ENCODE measurements at places on chromosomes 3 and 15. TPM values are rescaled to one million over a fixed set of nuclear protein-coding genes. Genes with fewer than 3 reads are reported as not detected.
A peak's percentile ranks its signal among the peaks of the same experiment; 100 is the strongest.

DNA sequence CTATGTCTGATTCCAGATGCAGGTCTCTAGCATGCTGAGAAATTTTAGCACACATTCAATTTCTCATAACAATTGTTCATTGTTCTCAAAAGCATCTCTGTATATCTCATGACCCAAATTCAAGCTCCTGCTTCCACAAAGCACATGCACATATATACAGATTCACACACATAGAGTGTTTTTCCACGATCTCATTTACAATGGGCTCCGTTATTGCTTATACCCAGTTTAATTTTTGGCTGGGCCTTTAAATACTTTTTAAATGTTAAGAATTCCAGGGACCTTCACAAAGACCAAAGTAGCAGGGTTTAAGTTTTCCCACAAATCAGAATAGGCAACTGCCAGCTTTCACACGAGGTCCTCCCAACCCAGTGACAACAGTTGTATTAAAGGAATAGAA lies 333.5 kb upstream of the SEMA6D start:
- no peak overlapping the region for H3K4me3 ChIP-seq
- no peak overlapping the region for H3K27ac ChIP-seq
- no peaks in the 10 kb centered on the region for H3K36me3 ChIP-seq
- H3K4me1 ChIP-seq, result no peaks in the 10 kb centered on the region
- DNase-seq, result no peak

- no peak overlapping the region for H3K4me3 ChIP-seq
- no peaks in the 10 kb centered on the region for H3K36me3 ChIP-seq
- peaks cover 13% of the 10 kb centered on the region for H3K27me3 ChIP-seq
- no peak overlapping the region for H3K27ac ChIP-seq
These were observed 72.6 kb upstream of the SLC6A6 start for GRCh38 chr3:14329842-14330241.

DNA sequence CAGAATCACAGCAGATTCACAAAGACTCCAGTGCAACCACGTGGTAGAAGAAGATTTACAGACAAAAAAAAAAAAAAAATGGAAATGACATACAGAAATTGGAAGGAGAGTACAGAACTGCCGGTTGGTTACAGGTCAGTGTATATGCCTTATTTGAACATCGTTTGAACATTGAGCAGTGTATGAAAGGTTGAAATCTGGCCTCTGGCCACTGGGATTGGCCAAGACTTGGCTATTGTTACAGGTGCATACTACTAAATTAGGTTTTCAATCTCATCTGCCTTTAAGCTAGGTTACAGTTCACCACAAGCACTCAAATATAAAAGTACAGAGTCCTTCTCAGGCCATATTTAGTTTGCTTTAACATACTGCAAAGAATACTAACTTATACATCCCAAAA lies 59.8 kb downstream of the THBS1 start:
- DNase-seq, result no peak
- no peak overlapping the region for H3K4me3 ChIP-seq
- H3K27me3 ChIP-seq, result peaks cover 10% of the 10 kb centered on the region
- H3K36me3 ChIP-seq, result peaks cover 6% of the 10 kb centered on the region
- peaks cover 16% of the 10 kb centered on the region for H3K4me1 ChIP-seq

GRCh38 chr3:16124636-16125035 lies 49.8 kb upstream of the GALNT15 start:
- H3K27me3 ChIP-seq, result no peaks in the 10 kb centered on the region
- DNase-seq, result no peak
- H3K36me3 ChIP-seq, result no peaks in the 10 kb centered on the region

GRCh38 chr15:60358935-60359682 lies 38.7 kb downstream of the ANXA2 start:
- H3K4me3 ChIP-seq, result no peak overlapping the region
- H3K27me3 ChIP-seq, result no peaks in the 10 kb centered on the region
- peaks cover 21% of the 10 kb centered on the region for H3K4me1 ChIP-seq
- DNase-seq, result no peak
- H3K27ac ChIP-seq, result no peak overlapping the region

GRCh38 chr3:136954251-136954650 lies 3.5 kb upstream of the IL20RB start:
- DNase-seq, result no peak
- H3K27me3 ChIP-seq, result no peaks in the 10 kb centered on the region
- H3K4me3 ChIP-seq, result no peak overlapping the region
- no peak overlapping the region for H3K27ac ChIP-seq
- H3K36me3 ChIP-seq, result peaks cover 2% of the 10 kb centered on the region
- peaks cover 4% of the 10 kb centered on the region for H3K4me1 ChIP-seq

DNA sequence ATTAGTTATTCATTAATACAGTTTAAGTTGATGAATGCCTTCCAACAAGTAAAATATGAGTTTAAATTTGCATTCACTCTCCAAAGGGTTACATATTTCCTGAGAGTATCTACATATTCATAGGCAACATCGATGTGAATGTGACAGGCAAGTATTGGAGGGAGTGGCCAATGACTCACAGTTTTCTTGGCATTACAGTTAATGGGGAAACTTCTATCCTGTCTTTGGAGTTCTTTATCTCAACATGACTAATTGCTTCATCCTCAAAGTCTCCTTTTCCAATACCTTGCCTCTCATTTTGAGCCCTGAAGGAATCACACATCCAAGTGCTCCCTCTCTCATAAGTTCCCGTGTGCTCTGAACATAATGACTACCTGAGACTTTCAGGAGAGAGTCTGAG lies 439.7 kb upstream of the FRG2C start:
- DNase-seq, result no peak
- no peaks in the 10 kb centered on the region for H3K27me3 ChIP-seq
- H3K4me3 ChIP-seq, result no peak overlapping the region
- H3K36me3 ChIP-seq, result no peaks in the 10 kb centered on the region
- H3K4me1 ChIP-seq, result no peaks in the 10 kb centered on the region

DNA sequence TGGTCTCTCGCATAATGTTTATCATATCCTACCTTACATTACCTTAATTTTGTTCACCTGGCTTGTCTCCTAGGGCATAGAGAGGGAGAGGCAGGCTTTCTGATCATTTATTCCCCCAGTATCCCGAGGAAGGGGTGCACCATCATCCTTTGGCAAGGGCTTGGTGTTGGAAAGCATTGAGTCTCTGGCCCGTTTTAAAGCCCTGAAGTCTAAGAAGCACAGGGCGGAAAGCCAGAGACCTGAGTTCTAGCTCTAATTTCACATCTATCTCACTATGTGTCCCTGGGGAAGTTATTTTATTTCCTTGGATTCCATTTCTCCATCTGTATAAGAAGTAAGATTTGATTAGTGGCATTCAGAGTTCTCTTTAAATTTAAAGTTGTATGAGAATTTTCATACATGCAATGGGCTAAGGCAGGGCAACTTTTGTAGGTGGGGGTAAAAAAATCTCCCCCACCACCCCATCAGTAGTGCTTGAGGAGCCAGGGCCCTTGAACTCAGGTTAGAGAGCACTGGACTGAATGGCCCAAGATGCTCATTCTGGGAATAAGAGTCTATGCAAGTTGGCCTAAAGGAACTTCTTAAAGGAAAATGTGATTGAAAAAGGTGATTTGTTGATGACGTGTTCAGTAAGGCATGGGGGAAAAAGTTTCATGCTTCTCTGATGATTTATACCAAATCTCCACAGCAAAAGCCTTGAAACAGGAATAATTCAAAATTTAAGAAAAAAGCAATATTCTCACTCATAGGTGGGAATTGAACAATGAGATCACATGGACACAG lies 10.1 kb downstream of the TMC3 start:
- no peak for DNase-seq
- H3K27me3 ChIP-seq, result no peaks in the 10 kb centered on the region
- no peak overlapping the region for H3K27ac ChIP-seq
- H3K4me3 ChIP-seq, result no peak overlapping the region

- H3K27me3 ChIP-seq, result peaks cover 4% of the 10 kb centered on the region
- no peak overlapping the region for H3K4me3 ChIP-seq
- no peak overlapping the region for H3K27ac ChIP-seq
- H3K4me1 ChIP-seq, result peaks cover 14% of the 10 kb centered on the region
These were observed 26.8 kb downstream of the MAGEF1 start for GRCh38 chr3:184685055-184685454.

DNA sequence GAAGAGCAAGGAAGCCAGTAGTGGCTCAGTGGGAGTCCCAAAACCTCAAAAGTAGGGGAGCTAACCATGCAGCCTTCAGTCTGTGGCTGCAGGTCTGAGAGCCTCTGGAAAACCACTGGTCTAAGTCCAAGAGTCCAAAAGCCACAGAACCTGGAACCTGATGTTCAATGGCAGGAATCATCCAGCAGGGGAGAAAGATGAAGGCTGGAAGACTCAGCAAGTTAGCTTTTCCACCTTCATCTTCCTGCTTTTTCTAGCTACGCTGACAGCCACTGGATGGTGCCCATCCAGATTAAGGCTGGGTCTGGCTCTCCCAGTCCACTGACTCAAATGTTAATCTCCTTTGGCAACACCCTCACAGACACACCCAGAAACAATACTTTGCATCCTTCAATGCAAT lies 626.3 kb downstream of the NAALADL2 start:
- no peaks in the 10 kb centered on the region for H3K27me3 ChIP-seq
- H3K4me1 ChIP-seq, result no peaks in the 10 kb centered on the region
- no peak overlapping the region for H3K27ac ChIP-seq
- no peaks in the 10 kb centered on the region for H3K36me3 ChIP-seq

GRCh38 chr3:141399200-141399599 lies 30.9 kb downstream of the ZBTB38 start:
- no peaks in the 10 kb centered on the region for H3K27me3 ChIP-seq
- no peak for DNase-seq
- peaks cover 11% of the 10 kb centered on the region for H3K36me3 ChIP-seq
- H3K4me1 ChIP-seq, result peaks cover 25% of the 10 kb centered on the region

DNA sequence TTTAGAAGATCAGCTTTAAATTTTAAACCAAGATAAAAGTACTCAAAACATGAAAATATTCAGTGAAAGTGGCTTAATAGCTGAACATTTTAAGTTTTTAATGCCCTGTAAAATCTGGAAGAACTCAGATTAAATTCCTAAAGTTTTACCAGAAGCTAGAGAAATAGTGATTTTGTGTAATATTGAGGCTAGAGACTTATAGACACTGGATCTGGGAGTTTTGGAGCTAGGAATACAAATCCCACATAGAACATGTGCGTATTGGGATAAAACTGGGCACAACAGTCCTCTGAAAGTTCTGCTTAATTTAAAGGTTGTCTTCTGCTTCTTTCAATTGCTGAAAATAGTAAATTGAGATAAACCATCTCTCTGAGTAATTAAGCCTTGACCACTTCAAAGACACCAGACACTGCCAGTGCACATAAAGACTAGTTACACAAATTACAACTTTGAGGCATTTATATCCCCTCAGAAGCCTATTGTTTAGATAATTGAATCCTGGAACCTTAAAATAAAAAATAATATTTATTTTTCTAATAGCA lies 1382.5 kb downstream of the OTOL1 start:
- H3K36me3 ChIP-seq, result no peaks in the 10 kb centered on the region
- H3K27ac ChIP-seq, result no peak overlapping the region

DNA sequence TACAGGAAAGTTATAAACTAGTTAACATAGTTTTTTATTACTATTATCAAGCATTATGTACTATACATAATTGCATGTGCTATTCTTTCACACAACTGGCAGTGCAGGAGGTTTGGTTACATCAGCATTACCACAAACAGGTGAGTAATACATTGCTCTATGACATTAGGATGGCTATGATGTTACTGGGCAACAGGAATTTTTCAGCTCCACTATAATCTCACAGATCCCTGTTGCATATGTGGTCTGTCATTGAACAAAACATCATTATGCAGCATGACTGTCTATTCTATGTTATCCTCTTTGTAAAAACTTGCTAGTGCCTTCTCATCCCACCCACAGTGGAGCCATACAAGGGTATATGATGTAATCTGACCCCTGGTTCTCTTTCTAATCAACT lies 36.5 kb upstream of the PDZRN3 start:
- H3K27me3 ChIP-seq, result no peaks in the 10 kb centered on the region
- H3K27ac ChIP-seq, result no peak overlapping the region
- no peak overlapping the region for H3K4me3 ChIP-seq
- no peak for DNase-seq
- no peaks in the 10 kb centered on the region for H3K36me3 ChIP-seq

DNA sequence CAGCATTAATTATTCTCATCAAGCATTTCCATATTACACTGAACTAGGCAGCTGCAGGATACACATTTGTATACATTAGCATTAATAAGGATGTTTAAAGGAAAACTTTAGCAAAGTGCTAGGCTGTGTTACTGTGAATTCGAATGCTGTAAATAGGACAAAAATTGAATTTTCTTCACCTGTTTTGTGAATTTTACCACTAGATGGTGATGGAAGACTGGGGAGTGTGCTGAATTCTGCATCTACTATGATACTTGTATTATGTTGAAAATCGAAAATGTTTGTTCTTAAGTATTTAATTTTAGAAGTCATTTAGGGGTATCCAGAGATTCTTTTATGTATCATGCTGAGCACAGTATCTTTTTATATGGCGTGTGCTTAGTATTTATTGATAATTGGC lies 12.3 kb upstream of the P2RY14 start:
- H3K36me3 ChIP-seq, result no peaks in the 10 kb centered on the region
- peaks cover 23% of the 10 kb centered on the region for H3K27me3 ChIP-seq
- H3K4me1 ChIP-seq, result no peaks in the 10 kb centered on the region
- no peak overlapping the region for H3K4me3 ChIP-seq
- no peak for DNase-seq

GRCh38 chr3:17194116-17194515 lies 309.4 kb downstream of the PLCL2 start:
- peaks cover 2% of the 10 kb centered on the region for H3K36me3 ChIP-seq
- DNase-seq, result no peak
- no peaks in the 10 kb centered on the region for H3K27me3 ChIP-seq

GRCh38 chr3:8817486-8817885 lies 48.1 kb upstream of the OXTR start:
- DNase-seq, result no peak
- H3K27ac ChIP-seq, result no peak overlapping the region
- no peaks in the 10 kb centered on the region for H3K27me3 ChIP-seq
- peaks cover 2% of the 10 kb centered on the region for H3K36me3 ChIP-seq

- peak; percentile 37 for DNase-seq
- peaks cover 54% of the 10 kb centered on the region for H3K27me3 ChIP-seq
- no peak overlapping the region for H3K27ac ChIP-seq
These were observed 1.6 kb downstream of the OXTR start for GRCh38 chr3:8767667-8768363.

- H3K4me3 ChIP-seq, result no peak overlapping the region
- H3K27ac ChIP-seq, result no peak overlapping the region
- DNase-seq, result no peak
- no peaks in the 10 kb centered on the region for H3K27me3 ChIP-seq
- H3K4me1 ChIP-seq, result peaks cover 47% of the 10 kb centered on the region
These were observed 37.3 kb downstream of the ZBTB38 start for GRCh38 chr3:141405591-141405990.

- H3K4me1 ChIP-seq, result no peaks in the 10 kb centered on the region
- no peaks in the 10 kb centered on the region for H3K27me3 ChIP-seq
- no peak overlapping the region for H3K27ac ChIP-seq
These were observed 287.6 kb downstream of the BCHE start for GRCh38 chr3:165549665-165550064.

DNA sequence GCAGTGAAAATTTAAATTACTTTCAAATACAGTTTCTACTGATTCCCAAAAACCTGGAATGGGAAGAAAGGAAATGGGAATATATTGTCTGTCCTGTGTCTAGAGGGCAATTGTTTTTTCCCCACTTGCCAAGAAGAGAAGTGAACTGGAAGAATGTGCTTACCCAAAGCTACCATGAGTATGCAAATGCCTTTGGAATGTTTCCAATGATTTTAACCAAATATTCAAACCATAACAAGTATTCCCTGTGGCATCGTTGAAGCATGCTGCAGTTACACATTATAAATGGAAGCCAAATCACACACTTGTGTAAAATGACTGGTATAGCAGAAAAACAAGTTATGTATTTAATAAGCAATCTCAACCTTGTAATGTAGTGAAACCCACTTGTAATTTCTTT lies 368.2 kb downstream of the GBE1 start:
- H3K4me1 ChIP-seq, result no peaks in the 10 kb centered on the region
- no peaks in the 10 kb centered on the region for H3K36me3 ChIP-seq
- H3K27ac ChIP-seq, result no peak overlapping the region
- no peak for DNase-seq

Gene SCN10A
- total RNA-seq, result not detected

Gene GMNC
- total RNA-seq, result not detected

Gene ELL3
- total RNA-seq, result 4.4 TPM

Gene CYP1A2
- not detected for total RNA-seq

Data from activated CD8-positive, alpha-beta T cell treated with anti-CD3 and anti-CD28 coated beads, Interleukin-2, amount 10 ng/mL, durations not matched to agents 7 days and 5 days (primary cell).